ENCODE measurements at places on chromosomes 1 and 21.

DNA sequence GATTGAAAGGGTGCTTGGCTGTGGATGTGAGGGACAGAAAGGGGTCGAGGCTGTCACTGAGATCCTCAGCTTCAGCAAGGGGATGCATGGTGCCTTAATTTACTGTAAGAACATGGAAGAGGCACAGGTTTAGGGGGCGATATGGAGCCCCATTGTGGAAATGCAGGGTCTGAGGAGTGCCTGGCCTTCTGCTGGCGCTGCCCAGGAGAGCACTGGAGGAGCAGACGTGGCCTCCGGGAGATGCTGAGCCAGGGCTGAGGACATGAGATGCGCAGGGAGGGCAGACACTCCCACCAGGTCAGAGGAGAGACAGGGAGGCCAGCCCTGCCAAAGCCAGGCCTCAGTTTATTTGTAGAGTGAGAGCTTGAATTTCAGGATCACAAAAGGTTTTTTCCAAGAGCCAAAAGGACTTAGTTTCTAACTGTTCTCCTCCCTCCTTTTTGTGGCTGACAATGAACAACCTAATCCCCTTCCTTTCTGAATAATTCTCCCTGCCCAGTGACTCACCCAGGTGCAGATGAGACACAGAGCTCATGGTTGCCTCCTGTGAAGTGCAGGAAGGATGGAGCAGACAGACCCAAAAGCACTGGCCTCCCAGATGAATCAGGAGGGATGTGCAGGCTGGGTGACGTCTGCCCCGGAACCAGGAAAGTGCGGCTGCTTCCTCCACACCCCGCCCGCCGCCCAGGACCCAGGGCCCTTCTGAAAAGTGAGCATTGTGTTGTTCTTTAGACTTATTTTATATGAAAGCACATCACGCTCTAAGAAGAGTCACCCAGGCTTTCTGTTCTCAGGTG lies 73.0 kb upstream of the TMPRSS2 start:
- peak; percentile 30 for DNase-seq

DNA sequence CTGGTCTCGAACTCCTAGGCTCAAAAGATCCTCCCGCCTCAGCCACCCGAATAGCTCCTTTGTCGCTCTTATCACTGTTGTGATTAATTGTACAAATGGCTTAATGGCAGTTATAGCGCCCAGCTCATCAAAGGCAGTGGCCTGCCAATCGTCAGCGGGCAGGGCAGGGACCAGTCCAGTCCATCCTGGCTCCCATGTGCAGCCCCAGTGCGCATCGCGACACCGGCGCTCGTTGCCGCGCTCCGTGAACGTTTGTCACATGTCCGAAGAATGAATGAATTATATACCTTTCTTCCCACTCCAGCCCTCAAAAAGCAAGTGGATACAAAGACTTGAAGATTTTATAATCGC lies 18.4 kb downstream of the MTX1 start:
- peak; percentile 96 for DNase-seq

DNA sequence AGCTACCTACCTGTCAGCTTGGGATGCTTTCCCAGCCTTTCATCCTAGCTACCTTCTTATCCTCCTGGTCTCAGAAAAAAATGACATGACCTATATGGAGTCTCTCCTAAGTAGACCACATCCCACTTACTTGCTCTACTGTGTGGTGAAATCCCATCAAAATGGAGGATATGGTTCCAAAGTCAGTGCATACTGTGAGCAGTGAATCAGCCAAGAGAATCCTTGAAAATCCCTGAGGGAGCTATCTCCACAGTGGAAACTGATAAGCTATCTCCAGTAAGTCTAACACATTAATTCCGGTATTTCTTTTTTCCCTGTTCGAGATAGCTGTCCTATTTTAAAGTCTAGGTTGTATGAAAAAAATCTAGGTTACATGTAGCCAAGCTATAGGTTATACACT lies 189.7 kb downstream of the FGGY start:
- DNase-seq = no peak

DNA sequence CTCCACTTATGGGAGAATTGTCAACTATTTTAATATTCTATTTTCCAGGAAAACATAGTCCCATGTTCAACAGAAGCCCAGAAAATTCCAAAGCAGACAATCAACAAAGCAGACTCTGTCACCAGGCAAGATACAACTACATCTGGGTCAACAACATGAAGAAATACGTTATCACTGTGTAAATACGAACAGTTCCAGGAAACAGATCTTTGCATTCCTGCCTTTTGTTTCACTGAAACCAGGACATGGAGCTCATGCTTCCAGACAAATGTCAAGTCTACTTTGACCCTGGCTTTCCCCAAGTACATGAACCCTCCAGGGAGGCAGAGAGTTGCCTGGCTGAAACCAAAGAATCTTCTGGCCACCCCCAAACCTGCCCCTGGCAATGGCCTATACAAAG lies 106.7 kb downstream of the SETD4 start:
- no peak for DNase-seq

DNA sequence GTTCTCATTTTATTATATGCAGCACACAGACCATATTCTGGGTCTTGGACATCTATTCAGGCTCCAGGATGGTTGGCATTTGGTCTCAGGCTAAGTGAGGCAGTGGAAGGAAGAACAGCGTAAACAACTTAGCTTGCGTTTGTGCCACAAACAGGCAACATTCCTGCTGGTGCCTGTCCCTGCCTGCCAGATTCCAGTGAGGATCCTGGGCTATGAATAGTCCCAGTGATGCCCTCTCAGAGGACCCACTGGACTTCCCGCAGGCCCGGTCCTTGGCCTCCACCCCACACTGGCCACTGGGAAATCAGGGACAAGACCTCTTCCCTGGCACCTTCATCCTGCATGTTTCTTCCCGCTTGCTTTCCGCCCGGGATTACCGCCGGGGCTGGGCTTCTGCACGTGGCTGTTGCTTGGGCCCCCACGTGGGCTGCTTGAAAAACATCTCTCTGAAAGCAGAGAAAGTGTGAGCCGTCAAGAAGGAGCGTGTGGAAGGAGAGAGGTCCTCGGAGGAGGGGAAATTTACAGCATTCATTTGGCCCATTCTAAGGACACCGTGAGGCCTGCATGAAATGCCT lies 145.1 kb upstream of the WNT4 start:
- DNase-seq = peak; percentile 28

DNA sequence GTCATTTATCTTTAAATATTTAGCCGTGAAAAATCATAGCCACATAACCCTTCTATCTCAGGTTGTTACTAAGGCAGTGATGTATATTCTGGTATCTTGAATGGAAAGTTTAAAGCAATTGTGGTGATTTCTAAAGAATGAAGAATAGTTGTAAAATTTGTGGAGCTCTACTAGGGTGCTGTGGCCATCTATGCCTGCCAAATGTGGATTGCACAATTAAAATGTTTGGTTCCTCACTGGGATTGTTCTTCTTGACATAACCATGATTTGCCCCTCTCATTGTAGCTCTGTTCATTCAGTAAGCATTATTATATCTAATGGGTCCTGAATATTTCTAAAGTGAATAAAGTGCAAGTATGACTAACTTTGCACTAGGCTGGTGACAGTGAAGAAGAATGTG lies 50.1 kb downstream of the AK4 start:
- no peak for DNase-seq

DNA sequence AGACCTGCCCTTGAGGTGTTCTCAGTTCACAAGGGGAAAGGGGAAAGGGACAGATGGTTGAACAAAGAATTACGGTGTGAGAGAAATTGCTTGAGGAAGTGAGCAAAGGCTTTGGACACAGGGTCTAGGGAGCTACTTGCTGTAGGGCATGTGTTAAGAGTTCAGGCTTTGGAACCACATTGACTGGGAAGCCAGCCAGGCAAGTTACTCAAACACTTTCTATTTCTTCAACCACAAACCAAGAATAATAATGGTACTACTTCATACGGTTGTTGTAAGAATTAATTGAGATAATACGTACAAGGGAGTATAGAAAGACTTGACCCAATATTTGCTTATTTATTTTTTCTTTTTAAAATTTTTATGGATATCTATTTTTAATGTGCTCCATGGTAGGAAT lies 26.6 kb downstream of the AK4 start:
- DNase-seq = no peak

DNA sequence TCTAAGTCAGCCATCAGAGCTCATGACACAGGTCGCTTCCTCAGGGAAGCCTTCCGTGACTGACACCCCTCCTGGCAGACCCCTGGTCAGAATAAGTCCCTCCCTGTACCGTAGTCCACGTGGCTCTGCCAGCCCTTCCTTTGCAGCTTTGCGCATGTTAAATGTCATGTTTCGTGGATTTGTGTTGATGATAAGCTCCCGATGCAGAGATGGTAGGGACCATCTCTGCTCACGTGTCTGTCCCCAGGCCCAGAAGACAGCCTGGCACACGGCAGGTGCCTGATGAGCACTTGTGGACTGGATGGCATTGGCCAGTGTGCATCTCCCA lies 75.9 kb downstream of the DHRS3 start:
- no peak for DNase-seq

- no peak for DNase-seq
Observed at GRCh38 chr1:6535214-6535613, 19.1 kb downstream of the NOL9 start.

DNA sequence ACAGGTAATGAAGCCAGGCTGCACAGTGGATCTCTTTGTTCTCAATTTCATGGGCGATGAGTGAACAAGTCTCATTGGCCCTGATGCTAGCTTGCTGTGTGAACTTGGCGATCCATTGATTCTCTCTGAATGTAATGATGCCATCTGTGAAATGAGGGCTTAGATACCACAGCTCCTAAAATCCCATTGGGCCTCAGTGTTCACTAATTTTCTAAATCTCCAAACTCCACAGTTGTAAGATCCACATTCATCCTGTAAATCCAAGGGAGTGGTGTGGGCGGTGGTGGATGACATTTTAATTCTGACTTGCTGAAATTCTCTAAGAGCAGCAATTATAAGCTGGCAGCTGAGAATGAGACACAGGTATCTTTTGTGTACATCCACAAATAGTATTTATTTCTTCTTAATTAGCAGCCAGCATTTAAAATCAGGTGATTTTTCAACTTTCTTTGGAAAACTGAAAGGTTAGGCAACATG lies 9.6 kb upstream of the ACTL8 start:
- DNase-seq = no peak

DNA sequence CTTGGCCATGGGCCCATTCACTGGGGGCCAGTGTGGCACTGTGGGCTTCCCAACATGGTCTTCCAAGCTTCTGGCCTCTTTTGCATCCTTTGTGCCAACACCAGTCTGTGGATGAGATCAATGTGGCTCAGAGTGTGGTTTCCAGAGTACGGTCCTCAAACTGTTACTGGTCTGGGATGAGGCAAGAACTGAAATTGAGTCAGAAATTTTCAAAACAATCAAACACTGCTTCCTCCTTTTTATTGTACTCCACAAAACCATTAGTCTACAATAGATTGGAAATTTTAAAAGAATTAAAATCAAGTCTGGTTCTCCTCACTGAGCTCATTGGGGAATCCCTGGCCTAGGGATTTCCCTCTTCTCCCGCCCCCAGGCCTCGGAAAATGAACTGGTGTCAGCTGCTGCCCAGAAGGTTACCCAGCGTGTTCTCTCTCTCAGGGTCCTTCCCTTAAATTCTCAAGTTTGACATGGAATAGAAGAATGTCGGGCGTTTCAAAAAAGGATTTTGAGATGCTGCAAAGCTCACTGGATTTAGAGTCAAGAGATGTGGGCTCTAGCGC lies 222.0 kb downstream of the SDCCAG8 start:
- no peak for DNase-seq

DNA sequence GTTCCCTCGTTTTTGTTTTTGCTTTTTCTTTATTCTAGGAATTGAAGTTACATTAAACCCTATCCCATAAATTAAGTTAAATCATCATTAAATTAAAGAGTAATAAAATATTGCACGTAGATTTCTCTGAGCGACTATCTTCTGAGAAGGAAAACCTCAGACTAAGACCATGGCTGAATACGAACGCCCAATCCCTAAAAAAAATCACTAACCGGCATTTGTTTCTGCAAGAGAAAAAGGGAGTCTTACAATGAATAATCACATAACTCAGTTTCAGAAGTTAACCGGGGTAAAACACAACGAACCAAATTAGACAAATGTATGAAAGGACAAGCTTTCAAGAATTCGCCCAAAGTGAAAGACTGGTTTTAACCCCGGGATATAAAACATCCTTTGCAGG lies 1.3 kb downstream of the PIK3R3 start:
- DNase-seq = no peak

GRCh38 chr21:36901575-36901974 lies 64.9 kb downstream of the HLCS start:
- no peak for DNase-seq

GRCh38 chr21:31952828-31953227 lies 80.0 kb downstream of the HUNK start:
- no peak for DNase-seq

DNA sequence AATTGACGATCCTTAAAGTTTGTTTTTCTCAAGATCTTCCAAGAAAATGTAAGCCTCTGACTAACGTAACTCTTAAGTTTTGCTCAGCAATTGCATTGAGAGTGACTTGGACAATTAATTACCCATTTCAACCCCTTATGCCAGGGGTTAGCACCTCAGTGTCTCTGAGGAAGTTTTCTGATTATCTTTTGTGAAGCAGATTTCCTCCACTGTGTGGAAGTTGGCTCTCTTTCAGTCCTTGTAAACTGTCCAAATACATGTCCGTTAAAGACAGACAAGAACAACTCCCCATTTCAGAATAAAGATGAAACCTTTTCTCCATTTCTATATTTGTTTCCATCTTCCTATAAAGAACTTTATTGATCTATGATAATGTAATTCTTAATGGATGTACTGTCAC lies 296.4 kb upstream of the FMN2 start:
- DNase-seq = no peak

- DNase-seq = no peak
Observed at GRCh38 chr1:221801773-221802516, 60.1 kb upstream of the DUSP10 start.

GRCh38 chr1:153390938-153391710 lies at the start of gene S100A8:
TSS of gene S100A8 (minus strand) at chr1:153391073. CDS start at chr1:153390535, 538 bp downstream.
- DNase-seq = no peak

Measured in activated CD8-positive, alpha-beta memory T cell treated with anti-CD3 and anti-CD28 coated beads for 24 hours (primary cell).